Immature natural killer cell (primary cell): ENCODE measurements at places on chromosomes 7 and 10. TPM values are rescaled to one million over a fixed set of nuclear protein-coding genes. Genes with fewer than 3 reads are reported as not detected.

MCMBP gene
- polyA plus RNA-seq = 46.6 TPM

DNA sequence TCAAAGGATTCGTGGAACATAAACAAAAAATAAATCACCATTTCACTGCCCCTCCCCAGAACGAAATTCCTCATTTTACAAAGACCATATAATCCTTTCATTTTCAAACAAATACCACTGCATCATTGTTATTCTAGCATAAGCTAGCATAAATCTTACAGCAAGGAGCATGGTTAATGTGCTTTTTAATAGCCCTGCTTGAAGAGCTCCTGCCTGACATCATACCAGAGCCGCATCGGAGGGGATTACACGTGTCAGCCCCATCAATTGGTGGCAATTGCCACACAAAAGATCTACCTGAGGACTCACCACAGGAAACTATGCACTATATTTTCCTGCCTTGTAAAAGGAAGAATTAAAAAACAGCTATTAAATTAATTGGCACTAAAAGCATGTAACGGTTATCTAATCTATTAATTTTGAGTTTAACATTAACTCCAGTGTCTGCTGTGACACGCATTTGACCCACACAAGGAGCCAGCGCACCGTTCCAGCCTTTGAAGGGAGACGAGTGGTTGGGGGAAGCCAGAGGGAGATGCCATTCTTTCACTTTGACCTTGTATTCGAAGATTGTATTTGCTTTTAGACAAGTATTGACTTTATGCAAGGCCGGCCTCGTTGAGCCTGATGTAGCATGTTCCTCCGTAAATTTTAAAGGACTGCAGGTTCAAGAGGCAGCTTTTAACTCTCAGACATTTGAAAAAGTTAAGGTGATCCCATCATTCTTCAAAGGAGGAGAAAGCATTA, 261.1 kb upstream of the RNF32 start:
- DNase-seq = no peak

AMZ1 gene
- not detected for polyA plus RNA-seq

GRCh38 chr7:92987095-92987494, 130.7 kb downstream of the SAMD9 start:
- DNase-seq = no peak

AKR1D1 gene
- polyA plus RNA-seq = not detected

- no peak for DNase-seq
Observed at GRCh38 chr10:488933-489215, 200.6 kb downstream of the DIP2C start.

NEUROD6 gene
- not detected for polyA plus RNA-seq

DNA sequence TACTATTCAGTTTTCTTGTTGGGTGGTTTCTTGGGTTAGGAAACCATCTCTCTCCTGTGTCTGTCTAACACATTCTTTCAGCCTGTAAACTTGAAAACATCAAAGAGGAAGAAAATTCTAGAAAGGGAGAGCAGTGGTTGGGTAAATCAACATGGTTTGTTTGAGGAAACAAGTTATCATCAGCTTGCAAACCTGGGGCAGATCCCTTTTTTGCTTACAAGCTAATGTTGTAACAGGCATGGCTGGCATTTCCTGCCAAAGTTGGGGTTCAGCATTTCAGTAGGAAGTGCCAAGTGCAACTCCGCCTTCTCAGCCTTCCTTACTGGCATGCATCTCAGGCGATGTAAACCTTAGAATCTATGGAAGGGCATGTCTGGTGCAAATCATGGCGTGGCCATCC, 112.6 kb downstream of the EEPD1 start:
- no peak for DNase-seq

DNA sequence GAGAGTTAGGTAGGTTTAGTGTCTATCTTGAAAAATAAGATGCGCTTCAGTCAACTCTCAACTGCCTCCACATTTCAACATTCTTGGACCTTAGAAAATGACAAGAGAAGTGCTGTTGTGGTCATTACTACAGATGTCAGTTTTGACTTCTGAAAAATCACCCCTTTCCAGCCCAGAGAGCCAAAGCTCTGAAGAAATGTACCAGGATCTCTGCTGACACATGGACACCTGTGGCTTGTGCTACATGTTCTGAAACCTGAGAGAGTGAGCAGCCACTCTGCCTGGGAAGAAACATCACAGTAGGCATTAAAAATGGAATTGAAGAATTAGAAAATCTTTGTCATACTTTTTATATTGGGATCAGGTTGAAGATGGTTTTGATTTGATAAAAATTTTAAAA, 35.9 kb upstream of the FEZF1 start:
- DNase-seq = no peak

DNA sequence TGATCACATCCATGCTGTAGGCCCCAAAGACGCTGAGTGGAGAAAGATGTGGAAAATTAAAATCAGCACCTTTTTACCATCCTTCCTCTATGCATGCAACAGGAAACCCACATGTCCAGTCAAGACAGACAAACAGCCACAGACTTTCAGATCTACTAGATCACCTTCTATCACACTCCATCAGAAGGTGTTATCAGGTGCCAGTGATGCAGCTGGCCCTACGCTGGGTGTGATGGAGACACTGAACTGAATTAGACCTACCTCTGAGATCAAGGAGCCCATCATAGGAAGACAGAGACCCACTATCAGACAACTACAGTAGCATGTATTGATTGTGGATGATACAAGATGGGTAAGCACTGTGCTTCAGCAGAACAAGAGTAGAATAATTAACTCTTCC, 15.5 kb downstream of the CYP3A4 start:
- no peak for DNase-seq

- DNase-seq = no peak
Observed at GRCh38 chr10:125567529-125567928, 115.4 kb downstream of the TEX36 start.

GRM8 gene
- not detected for polyA plus RNA-seq

GRCh38 chr7:74092964-74093471, 9.4 kb downstream of the LIMK1 start:
- DNase-seq = peak; percentile 67

DNA sequence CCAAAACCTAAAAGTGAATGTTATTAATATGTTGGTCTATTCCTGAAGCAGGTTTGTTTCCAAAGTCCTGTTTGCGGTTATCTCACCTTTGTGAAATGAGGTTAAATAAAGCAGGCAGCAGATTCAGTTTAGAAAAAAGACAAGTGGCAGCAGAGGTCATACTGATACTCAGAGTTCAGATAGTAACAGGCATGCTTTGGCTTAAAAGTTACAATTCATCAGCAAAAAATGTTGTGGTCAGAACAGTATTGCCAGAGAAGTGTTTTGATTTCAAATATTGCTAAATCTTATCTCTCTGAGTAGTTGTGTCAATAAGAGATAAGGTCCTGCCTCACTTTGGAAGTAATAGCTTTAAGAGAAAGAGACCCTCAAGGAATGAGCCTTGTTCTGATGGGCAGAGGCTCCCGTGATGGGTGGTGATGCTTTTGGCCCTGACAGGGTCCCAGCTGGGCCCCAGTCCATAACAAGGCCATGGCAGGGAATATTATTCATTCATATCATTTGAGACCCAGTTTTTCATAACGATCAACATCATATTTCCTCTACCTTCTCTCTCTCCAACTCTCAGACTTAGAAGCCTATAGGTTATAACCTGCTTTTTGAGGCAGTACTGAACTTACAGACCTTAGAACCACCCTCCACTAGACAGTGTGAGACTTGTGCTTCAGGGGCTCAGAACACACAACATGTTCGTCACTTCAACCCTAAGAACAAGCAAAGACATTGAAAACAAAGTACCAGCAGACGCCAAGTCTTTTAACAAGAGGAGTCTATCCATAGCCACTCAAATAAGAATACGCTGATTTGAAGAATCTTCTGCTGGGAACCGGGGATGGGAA, 58.5 kb upstream of the AHR start:
- DNase-seq = no peak

DNA sequence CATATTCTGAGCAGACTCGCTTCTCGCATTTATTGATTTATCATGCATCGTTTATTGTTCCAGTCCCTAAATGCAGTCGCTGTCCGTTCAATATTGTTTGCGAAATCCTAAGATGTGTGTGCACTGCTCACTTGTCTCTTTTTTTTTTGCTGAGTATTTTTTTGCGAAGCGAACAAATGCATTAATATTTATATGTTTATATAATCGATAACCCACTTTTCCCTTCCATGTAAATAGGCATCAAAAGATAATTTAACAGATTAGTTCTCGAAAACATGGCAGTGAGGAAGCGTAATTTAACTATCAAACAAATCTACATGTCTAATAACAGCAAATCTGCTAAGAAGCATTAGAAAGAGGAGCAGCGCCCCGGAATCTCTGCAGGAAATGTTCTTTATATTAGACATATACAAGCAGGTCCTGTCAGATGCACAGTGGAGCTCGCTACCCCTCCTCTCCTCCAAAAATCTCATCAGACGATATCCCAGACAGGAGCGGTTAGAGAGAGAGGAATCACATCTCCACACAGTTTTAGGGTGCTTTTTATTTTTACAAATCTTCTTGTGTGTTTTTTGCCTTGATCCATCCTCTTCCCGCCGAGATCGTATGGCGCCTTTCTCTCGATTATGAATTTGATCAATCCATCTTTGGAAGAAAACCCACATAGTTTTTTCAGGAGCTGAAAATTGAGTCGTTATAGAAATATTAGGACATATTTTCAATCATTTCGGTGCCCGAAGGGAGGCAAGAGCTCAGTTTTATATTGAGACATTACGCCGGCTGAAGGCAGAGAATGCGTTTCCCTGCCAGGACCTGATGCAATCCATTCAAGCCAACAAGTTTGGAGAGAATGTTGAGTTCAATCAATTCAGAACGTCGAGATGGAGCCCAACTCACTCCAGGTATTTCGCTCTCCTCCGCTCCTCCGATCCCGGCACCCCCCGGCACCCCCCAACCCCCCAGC, at the start of gene ARID5B:
TSS of gene ARID5B (plus strand) at position 871 of the 964 bp plus-strand sequence. CDS start at position 882, 11 bp downstream.
- peak; percentile 54 for DNase-seq

OPN4 gene
- not detected for polyA plus RNA-seq

DNA sequence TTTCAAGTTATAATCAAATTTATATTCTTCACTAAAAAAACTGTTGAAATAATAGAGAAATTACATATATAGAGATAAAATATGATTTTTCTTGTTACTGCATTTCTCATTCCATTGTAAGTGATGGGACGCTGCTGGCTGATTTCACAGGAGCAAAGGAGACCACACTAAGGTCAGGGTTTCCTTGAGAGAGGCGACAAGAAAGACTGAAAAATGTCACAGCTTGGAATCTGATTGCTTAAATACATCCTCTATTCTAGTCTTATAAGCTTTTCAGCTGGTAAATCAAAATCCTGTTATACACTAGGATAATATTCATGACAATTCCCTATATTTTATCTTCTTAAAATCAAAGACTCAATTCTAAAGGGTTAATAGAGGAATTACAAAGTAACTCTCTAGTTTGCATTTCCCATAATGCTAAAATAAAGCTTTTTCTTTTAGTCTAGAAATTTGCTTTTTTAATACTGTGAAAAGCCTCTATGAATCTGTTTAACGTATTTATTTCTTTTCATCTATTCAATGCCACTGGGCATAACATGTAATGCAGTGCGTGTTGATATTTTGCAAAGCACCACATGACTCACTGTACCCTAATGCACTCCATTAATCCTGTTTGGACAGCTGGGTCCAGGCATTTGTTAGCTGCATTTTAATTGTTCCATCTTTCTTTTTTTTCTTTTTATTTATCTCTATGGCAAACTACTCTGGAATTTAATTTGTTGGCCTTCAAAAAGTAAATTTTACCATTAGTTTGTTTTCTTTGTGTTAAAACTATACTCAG, 81.7 kb downstream of the RNF32 start:
- no peak for DNase-seq

DNA sequence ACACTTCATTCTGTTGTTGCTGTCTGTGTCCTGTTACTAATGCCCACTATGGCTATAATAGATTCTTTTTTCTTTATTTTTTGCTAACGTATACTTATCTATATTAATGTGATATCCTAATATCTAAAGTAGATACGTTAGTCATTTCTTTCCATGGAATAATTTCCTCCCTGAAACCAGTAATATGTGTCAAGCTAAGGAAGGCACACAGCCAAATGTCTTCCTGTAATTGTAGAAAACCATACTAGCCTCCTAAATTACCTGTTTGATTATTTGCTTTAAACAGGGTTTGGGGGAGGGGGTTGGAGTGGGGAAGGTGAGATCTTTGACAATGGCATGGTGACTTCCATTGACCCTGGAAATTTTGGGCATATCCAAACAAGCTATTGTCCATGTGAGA, 56.4 kb downstream of the THNSL1 start:
- no peak for DNase-seq

DNA sequence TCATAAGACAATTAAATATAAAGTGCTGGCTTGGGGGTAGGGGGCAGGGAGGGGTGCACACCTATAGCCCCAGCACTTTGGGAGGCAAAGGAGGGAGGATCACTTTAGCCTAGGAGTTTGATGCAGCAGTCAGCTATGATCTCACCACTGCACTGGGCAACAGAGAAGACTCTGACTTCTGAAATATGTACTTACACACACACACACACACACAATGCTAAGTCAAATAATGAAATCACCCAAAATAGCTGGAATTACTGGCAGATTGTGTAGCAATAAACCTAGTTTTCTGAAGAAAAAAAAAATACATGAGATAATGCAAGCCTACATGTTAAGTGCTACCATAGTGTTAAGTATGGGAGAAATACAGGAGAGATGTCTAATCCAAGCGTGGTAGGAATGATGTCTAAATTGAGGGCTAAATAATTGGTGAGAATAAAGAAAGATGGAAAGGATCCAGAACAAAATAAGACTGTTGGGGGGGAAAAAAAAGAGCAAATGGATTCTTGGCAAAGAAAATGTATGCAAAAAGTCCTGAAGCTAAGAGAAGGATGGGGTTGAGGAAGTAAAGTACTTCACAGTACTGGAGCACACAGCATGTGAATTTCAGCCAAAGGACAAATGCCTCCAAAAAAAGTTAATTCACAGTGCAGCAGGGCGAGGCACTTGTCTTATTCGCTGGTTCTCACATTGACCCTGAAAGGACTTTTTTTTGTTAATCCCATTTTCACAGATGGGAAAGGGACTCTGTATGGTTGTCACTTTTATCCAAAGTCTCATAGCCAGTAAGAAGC, 73.9 kb downstream of the IGF2BP3 start:
- DNase-seq = no peak

GRCh38 chr7:38147005-38147404, 31.0 kb upstream of the STARD3NL start:
- DNase-seq = no peak

GRCh38 chr10:99224766-99225165, 10.9 kb downstream of the HPSE2 start:
- no peak for DNase-seq

DNA sequence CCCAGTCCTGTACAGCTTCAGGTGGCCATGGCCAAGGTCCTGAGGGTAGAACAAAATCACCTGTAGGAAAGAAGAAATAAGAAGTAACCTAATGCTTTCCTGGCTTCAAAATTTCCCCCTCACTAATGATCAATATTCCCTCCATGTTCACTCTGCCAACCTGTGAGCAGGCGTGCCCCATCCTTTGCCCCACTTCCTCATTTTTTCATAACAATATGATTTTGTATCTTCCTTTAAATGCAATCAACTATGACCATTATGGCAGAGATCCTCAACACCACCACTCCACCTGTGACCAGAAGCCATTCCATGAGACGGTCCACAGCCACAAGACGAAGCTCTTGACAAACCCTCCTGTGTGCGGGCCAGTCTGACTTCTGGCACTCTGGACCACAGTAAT, 7.0 kb downstream of the MSS51 start:
- no peak for DNase-seq

- no peak for DNase-seq
Observed at GRCh38 chr7:121000081-121000983, 11.8 kb downstream of the CPED1 start.
